ENCODE measurements at places on chromosomes 12 and 14.
A peak's percentile ranks its signal among the peaks of the same experiment; 100 is the strongest.

- no peak for DNase-seq
Observed at GRCh38 chr14:94682736-94683135, 70.5 kb downstream of the SERPINA3 start.

DNA sequence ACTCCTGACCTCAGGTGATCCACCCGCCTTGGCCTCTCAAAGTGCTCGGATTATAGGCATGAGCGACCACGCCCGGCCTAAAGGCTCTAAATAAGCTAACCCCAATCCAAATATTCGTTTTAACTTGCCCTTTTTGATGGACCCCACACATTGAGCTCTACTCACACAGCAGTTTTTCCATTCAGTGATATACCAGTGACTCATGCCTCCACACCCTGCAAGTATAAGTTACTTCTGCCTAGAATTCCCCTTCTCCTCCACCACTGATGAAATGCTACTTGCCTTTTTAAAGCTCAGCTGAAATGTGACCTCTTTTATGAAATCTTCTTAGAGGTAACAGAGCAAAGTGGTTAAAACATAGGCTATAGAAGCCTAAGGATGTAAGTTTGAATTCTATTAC lies 68.8 kb downstream of the EXOC5 start:
- no peak for DNase-seq

- DNase-seq = no peak
Observed at GRCh38 chr14:53842938-53843337, 113.7 kb downstream of the BMP4 start.

DNA sequence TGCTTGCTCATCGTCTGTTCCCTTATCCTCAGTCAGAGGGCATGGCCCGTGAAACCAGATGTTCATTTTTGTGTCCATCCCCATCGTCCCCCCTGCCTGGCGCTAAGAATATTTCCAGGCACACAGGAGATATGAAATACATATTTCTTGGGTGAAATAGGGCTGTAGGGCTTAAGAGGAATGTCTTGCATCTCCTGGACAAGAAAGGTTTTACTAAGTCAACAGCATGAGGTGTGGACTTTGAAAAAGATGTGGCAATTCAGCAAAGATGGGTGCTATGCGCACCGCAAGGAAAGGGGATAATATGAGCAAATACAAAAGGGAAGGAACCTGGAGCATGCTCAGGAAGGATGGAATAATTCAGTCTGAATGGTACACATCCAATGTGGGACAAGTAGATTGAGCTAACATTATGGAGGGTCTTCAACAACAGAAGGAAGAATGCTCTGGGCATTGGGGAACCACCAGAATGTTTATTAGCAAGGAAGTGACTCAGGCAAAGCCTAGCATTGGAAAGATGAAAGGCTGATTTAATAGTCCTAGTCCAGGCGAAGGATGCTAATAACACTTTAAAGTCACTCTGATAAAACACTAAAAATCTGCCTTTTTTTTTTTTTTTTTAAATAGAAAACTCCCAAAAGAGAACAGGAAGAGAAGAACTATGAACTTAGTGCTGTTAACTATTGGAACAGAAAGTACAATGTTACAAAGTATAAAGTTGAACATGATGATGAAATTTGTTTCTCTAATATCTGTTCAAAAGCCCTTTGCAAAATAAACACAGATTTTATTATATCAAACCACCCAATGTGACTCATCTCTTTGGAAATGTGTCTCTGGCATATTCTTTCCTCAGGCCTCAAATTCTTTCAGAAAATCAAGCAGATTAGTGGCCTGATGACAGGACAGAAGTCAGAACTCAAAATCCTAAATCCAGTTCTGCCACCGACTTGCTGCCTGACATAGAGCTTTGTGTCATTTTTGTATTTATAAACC lies 449.5 kb downstream of the BCAT1 start:
- DNase-seq = no peak

GRCh38 chr14:93785423-93785822 lies 2.9 kb downstream of the PRIMA1 start:
- DNase-seq = no peak

DNA sequence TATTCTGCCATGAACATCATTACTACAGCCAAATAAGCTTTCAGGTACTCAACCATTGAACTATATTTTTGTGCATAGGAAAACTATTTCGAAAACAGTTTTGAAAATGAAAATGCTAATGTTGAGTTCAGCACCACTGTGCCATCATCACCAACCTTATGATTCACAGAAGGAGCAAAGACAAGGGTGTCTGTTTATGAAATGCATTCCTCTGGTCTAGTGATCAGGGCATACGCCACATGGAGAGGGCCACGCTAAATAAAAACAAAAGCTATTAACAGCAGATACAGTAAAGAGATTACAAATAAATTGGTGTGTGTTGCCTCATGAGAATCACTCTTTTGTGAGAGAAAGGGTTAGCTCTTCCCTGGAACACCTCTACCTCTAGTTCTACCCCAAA lies 43.2 kb upstream of the BMAL2 start:
- DNase-seq = no peak

- peak; percentile 52 for DNase-seq
Observed at GRCh38 chr12:25089738-25090137, 105.2 kb downstream of the DNAI7 start.

DNA sequence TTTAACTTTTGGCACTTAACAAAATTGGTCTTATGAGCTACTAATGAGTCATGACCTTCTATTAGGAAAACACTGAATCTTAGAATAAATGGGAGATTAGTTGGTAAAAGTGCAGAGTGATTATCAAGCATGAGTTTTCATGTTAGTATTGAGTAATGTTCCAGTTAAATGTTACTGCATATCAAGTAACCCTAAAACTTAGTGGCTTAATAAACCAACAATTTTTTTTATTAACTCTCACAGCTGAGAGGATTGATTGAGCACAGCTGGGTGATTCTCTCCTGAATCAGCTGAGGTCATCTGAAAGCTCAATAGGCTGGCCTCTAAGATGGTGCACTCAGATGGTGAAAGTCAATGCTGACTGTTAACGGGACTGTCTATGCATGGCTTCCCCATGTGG lies 248.6 kb downstream of the BCL11B start:
- DNase-seq = no peak

DNA sequence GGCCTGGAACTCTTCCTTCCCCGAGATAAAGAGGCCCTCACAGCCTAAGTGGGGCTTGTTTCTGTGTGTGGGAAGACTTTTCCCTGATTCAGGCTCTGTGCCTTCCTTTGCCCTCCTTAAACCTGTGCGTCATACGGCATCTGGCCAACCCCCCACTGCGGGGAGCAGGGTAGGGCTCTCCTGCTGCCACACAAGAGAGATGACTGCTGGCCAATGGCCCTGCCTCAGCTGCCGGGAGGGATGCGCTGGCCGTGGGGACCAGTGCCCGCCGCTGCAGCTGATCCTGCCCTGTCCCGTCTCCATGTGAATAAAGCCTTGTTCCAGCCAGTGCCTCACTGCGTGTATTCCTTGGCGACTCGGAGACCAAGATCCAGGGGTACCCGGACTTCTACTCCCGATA lies 42.5 kb upstream of the BEGAIN start:
- DNase-seq = no peak

GRCh38 chr12:132605892-132606291 lies 4.5 kb downstream of the LRCOL1 start:
- DNase-seq = no peak

- DNase-seq = no peak
Observed at GRCh38 chr12:100251917-100252316, 15.0 kb downstream of the DEPDC4 start.

- DNase-seq = no peak
Observed at GRCh38 chr12:30019366-30020140, 235.8 kb upstream of the TMTC1 start.

DNA sequence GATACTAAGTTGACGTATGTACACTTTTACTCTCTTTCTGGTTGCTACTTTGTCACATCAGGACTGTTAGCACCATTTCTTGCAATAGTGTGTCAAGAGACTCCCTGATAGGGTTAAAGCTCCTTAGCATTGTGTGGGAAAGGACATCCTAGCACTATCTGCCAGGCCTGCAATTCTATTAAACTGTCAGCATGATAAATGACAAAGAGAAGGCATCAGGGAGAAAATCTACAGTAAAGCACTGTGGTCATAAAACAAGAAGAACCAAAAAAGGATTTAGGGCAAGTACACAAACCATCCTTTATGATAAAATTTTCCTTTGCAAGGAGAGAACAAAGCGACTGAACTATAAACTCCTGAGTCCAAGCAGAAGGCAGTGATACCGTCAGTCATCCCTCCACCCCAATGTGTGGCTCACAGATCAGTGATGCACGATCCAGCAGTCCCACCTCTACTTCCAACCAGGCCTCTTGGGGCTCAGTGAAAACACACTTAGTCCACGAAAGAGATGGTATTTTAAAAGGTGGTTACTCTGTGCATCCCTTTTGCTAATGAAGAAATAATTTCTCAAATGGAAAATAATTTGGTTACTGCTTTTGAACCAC lies 31.4 kb upstream of the SLC35F4 start:
- no peak for DNase-seq

DNA sequence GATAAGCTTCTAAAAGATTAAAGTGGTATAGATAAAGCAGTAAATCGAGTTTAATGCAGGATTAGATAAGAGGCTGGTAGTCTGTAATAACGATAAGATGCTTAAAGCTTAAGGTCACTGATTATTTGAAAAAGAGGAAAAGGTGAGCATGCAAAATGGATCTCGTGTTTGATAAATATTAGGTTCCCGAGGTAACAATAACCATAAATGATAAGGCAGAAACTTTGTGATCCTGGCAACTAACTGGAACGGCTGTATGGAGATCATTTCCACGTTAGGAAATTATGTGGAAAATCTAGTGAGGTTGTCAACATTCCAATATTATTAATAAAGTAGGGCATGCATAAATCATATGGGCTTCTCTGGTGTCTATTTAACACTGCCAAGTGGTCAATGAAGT lies 255.5 kb downstream of the EFCAB11 start:
- DNase-seq = no peak

GRCh38 chr12:105252901-105253300 lies 16.9 kb upstream of the APPL2 start:
- DNase-seq = no peak

DNA sequence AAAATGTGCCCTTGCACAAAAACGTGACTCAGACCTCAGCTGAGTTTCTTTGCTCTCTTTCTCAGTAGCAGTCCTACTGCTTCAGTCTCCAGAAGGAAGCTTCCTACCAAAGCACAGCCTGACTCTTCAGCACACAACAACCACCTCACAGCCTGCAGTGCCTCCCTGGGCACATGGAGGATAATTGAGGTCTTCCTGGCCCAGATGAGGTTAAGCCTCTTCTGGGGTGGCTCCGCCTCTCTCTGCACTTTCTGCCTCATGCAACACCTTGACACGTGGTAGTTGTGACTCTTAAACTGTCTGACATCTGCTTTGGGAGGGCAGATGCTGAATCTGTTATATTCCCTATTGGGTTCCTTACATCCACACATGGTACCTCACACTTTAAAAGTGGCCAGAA lies 33.8 kb downstream of the GIT2 start:
- DNase-seq = no peak

DNA sequence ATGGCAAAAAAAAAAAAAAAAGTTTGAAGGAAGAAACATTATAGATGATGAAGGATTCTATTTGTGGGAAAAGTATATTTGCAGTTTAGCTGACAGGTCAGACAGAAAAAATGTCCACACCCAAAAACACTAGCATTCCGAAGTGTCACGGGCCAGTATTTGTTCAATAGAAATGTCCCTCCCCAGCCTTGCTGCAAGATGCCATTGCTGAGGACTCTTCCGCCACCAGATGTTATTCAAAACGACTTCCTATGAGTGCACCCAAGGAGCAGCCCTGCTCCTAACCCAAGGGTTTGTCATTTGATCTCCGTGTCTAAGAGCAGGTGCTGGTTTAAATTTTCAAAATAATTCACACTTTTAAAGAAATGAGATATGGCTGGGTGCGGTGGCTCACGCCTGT lies 163.1 kb downstream of the GCH1 start:
- no peak for DNase-seq

DNA sequence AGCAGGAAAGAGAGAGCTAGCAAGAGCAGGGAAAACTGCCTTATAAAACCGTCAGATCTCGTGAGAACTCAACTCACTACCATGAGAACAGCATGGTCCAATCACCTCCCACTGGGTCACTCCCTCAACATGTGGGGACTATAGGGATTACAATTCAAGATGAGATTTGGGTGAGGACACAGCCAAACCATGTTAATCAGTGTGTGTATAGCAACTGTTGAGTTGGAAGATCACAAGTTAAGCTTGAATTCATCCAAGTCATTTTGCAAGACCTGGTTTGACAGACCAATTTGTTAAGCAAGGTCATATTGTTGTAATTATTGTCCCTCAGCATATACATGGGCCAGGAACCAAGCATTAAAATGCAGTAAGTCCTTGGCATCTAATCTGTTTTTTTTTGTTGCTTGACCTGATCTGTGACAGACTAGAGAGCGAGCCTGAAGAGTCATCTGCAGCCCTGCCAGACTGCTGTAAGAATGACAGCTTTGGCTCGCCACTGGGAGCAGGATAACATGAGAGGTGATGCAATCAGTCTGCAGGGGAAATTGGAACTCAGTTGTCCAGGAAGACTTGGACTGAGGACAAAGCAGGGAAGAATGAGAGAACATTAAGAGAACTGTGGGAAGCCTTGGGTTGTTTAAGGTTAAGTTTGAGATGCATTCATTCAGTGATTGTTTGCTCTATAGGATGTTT lies 297.6 kb upstream of the SEL1L start:
- no peak for DNase-seq

GRCh38 chr12:84712747-84713146 lies 199.9 kb downstream of the SLC6A15 start:
- DNase-seq = no peak

DNA sequence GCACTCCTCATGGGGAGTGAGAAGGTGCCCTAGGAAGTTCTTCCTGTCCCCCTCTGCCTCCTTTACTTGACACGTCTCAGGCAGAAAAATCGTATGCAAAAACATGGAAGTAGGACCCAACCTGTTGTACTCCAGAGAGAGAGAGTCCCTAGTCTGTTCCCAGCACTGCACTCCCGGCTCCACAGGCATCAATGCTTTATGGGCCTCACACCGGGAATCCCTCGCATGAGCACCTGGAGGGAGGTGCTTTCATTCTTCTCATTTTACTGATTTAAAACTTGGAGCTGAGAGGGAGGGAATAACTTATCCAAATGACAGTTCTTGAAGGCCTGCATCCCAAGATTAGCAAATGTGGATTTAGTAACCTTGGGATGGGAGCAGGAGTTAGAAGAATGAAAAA lies 1101.4 kb downstream of the BCL11B start:
- no peak for DNase-seq

- no peak for DNase-seq
Observed at GRCh38 chr12:23169696-23170013, 544.7 kb downstream of the ETNK1 start.

GRCh38 chr12:128583453-128583852 lies 240.3 kb downstream of the SLC15A4 start:
- DNase-seq = no peak

- DNase-seq = no peak
Observed at GRCh38 chr12:67400742-67401141, 131.6 kb downstream of the CAND1 start.

GRCh38 chr14:64992328-64992885 lies 5.7 kb downstream of the FNTB start:
- DNase-seq = peak; percentile 66

- DNase-seq = no peak
Observed at GRCh38 chr12:1992732-1993131, 11.5 kb downstream of the DCP1B start.

GRCh38 chr12:26369588-26369987 lies 174.2 kb downstream of the SSPN start:
- DNase-seq = no peak
